Retina (tissue), 1 donor: ENCODE measurements at places on chromosomes 13 and 19.

DNA sequence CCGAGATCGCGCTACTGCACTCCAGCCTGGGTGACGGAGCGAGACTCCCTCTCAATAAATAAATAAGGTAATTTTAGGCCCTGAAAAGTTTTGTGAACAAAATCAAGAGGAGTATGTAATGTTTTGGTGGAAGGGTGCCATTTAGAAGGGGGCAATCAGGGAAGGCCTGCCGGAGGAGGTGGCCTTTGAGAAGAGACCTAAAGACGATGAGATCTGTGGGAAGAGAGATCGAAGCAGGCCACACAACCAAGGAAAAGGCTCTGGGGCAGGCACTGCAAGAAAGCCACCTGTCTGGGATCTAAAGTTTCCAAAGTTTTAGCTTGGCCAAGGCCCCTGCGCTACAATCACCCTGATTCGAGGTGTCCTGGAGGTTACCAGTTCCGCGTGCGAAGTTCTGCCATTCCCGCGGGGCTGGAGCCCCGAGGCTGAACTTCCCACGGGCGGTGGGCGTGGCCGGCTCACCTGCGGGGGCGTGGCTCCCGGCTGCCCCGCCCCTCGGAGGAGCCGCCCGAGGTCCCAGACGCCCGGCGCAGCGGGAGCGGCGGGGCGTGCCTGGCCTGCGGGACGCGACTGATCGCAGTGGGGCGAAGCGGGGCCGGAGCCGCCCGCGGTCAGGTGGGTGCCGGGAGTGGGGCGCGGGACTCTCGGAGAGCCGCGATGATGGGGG, at the start of gene KLC3:
KLC3 (plus strand) TSS at position 519 of the 667 bp plus-strand sequence. CDS start 4,792 bp downstream, outside the sequence.
- no peak for DNase-seq

GRCh38 chr19:50801107-50801506, 10.9 kb downstream of the ACP4 start:
- no peak for DNase-seq

- no peak for DNase-seq
These were observed 1554.9 kb downstream of the EFNB2 start for GRCh38 chr13:104980586-104980985.

DNA sequence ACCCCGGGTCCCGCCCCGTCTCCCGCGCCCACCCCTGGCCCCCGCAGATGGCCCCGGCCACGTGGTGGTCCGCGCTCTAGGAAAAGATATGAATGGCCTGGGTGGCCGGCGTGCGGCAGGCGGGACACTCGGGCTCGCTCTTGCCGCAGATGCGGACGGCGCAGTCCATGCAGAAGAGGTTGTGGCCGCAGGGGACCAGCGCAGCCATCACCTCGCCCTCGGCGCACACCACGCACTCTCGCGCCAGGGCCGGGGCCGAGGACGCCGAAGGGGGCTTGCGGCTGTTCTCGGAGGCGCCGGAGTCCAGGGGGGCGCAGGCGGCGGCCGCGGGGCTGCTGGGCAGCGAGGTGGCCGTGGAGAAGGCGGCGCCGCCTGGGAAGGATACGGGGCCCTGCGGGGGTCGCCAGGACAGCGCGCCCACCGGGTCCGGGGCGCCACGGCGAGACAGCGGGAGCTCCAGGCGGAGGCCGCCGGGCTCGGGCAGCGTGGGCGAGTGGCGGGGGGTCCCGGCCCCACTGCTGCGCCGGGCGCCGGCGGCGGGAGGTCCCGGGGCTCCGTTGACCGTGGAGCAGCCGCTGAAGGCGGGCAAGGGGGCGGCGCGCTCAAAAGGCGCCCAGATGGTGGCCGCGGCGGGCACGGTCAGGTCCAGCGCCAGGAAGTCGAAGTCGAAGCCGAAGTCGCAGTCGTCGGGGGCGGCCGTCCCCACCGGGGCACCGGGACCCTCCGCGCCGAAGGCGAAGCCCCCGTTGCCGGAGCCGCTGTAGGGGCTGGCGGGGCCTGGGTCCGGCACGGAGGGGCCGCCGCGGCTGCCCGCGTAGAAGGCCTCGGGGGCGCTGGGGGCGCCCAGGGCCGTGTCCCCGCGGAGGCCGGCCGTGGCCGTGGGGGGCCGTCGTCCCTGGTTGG, 12.4 kb downstream of the MEX3D start:
- DNase-seq: no peak

DNA sequence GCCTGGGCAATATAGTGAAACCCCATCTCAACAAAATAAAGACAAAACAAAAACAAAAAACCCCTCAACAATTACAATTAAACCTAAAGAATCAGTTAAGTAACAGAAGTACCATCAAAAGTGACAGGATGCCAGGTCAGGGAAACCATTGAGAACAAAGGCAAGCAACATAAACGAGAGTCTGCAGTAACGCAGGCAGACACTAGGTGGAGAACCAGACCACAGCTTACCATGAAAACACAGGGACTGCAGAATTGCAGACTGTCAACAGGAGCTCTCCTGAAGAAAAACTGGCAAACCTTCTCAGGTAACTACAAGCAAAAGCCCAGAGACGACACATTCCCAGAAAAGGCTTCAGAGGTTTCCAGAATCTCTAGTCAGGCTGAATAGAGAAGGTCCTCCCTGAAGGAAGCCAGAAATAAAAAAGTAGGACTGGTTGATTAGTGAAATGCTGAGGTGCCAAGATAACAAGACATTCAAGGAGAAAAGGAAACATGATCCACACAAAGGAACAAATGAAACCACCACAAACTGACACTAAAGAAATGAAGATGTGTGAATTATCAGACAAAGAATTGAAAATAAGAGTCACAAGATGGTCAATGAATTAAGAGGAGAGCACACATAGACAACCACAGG, 2.2 kb upstream of the ZNF665 start:
- DNase-seq: peak; percentile 86

GRCh38 chr13:31433746-31434145, 234.0 kb downstream of the B3GLCT start:
- no peak for DNase-seq
